ENCODE measurements at places on chromosomes 4 and X.

DNA sequence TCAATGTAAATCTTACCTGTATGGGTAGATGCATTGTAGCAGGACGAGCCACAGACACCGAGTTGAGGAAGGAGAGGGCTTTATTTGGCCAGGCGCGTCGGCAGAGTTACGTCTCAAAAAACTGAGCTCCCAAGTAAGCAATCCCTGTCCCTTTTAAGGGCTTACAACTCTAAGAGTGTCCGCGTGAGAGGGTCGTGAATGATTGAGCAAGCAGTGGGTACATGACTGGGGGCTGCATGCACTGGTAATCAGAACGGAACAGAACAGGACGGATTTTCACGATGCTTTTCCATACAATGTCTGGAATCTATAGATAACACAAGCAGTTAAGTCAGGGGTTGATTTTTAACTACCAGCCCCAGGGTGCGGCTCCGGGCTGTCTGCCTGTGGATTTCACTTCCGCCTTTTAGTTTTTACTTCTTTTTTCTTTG, 524.9 kb upstream of the HTR2C start:
- DNase-seq: no peak

GRCh38 chrX:133434197-133434820, 19.0 kb upstream of the GPC4 start:
- DNase-seq: no peak

DNA sequence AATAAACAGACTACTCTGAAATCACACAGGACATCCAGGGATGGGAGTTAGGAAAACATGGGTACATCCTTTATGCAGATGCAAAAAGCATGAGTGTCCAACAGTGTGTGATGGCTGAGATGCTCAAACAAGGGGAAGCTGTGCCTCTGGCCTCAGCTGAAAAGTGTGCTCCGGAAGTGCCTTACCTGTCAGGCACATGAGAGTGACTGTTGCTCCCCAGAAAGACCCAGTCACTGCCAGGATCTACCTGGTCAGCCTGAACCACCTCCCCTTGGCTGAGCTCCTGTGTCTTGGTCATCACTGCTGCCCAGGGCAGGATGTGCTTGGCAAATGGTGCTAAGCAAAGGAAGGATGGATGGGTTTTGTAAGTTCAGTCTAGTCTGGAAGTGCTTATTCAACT, 4.0 kb downstream of the PPP2R2C start:
- no peak for DNase-seq

- no peak for DNase-seq
Observed at GRCh38 chr4:37243051-37243450, 1.5 kb upstream of the NWD2 start.

DNA sequence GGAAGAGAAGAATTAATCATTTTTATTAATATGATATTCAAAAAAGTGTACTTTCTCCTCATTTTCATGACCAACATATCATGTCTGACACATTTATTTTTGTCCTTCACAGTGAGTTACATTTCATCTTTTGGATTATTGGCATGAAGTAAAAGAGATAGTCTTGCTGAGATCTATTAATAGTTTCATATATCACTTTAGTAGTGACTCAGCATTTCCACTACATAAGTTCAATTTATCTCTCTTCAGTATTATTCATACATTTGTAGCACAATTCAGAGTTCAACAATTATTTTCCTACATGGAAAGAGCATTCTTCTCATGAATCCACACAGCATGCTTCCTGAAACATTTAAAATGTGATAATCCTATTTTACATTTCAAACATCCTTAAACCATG, 1461.1 kb downstream of the TECRL start:
- no peak for DNase-seq

GRCh38 chrX:84186603-84187532, 1.1 kb downstream of the RPS6KA6 start:
- DNase-seq: no peak

GRCh38 chrX:31223817-31224216, 152.0 kb upstream of the FTHL17 start:
- DNase-seq: no peak

- no peak for DNase-seq
Observed at GRCh38 chr4:91681544-91681943, 622.2 kb upstream of the GRID2 start.

Data from SHP77 treated with DMSO at 0.1 percent for 48 hours (cell line).